ENCODE measurements at places on chromosomes 11 and 22. TPM values are rescaled to one million over a fixed set of nuclear protein-coding genes. Genes with fewer than 3 reads are reported as not detected.
A peak's percentile ranks its signal among the peaks of the same experiment; 100 is the strongest.

DNA sequence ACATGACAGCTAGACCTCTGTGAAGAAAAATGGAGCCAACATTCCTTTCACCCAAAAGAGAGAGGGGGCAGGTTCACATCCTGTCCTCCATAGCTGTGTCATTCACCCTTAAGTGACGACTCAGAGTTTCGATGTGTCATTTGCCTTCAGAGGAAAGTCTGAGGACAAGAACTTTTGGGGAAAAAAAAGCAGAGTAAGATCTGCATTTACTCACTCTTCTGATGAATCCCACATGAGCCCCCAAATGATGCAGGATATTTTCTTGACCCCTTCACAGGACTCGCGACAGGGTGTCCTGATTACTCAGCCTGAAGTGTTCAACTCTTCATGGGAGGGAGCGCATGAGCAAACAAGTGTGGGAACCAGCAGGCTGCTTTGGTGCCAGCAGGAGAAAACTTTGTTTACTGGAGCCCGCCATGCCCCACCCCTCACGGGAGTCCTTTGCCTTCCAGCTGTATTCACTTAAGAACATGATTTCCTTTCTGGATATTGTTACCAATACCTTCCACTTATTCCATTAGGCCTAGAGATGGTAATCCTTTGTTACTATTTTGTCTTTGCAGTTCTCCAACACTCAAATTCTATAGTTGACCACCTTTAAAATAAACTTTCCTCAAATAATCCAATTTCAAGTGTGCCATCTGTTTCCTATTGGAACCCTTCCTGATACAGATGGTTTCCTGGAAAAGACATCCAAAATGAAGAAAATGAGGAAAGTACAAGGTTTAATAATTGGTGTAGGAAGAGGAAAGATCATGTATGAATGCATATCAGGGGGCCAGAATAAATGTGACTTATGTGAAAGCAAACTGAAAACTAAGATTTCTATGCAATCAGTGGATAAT is 729.8 kb downstream of the FAM181B start:
- DNase-seq, result no peak
- no peak overlapping the region for H3K27ac ChIP-seq
- H3K4me1 ChIP-seq, result no peaks in the 10 kb centered on the region
- no peaks in the 10 kb centered on the region for H3K36me3 ChIP-seq
- H3K4me3 ChIP-seq, result no peak overlapping the region

DNA sequence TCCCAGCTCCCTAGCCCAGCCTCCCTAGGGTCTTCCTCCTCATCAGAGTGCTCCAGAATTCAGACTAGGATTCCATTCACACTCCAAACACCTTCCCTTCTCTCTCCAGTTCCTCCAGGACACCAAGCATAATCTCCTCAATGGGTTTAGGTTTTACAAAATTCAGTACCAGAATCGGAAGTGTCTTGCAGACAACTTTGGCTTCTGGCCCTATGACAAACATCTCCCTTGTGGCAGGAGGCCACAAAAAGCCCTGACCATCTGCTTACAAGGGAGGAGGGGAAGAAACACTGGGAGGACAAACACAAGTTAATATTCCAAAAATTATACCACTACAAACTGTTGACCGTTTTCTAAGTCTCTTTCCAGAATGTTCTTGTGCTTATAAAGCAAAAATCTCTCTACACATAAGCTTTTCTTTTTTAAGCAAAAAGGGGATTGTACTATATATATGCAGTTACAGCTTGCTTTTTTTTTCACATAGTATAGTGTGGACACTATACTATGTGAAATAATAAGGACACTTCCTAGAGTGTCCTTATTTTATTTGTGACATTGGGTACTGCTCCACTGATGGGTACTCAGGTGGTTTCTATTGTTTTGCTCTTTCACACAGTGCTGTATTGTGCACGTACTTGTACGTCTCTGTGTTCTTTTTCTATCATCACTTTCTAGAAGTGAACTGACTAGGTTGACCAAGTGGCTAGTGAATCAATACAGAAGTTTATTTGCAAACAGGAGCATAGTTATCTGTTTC is 78.7 kb downstream of the BDNF start:
- no peaks in the 10 kb centered on the region for H3K36me3 ChIP-seq
- no peaks in the 10 kb centered on the region for H3K27me3 ChIP-seq
- no peaks in the 10 kb centered on the region for H3K4me1 ChIP-seq
- H3K27ac ChIP-seq, result no peak overlapping the region

GRCh38 chr11:114877976-114878375 is 199.6 kb downstream of the NXPE2 start:
- no peaks in the 10 kb centered on the region for H3K36me3 ChIP-seq
- no peak overlapping the region for H3K27ac ChIP-seq
- no peaks in the 10 kb centered on the region for H3K4me1 ChIP-seq
- H3K27me3 ChIP-seq, result no peaks in the 10 kb centered on the region
- no peak overlapping the region for H3K4me3 ChIP-seq

GRCh38 chr22:41021061-41021612 is 70.0 kb downstream of the RBX1 start:
- peak overlapping the region; percentile 75 for H3K4me3 ChIP-seq
- H3K27me3 ChIP-seq, result no peaks in the 10 kb centered on the region

- H3K27me3 ChIP-seq, result no peaks in the 10 kb centered on the region
- H3K4me1 ChIP-seq, result no peaks in the 10 kb centered on the region
- no peaks in the 10 kb centered on the region for H3K36me3 ChIP-seq
- no peak for DNase-seq
Observed at GRCh38 chr11:130165601-130166456, 6.2 kb downstream of the ST14 start.

DNA sequence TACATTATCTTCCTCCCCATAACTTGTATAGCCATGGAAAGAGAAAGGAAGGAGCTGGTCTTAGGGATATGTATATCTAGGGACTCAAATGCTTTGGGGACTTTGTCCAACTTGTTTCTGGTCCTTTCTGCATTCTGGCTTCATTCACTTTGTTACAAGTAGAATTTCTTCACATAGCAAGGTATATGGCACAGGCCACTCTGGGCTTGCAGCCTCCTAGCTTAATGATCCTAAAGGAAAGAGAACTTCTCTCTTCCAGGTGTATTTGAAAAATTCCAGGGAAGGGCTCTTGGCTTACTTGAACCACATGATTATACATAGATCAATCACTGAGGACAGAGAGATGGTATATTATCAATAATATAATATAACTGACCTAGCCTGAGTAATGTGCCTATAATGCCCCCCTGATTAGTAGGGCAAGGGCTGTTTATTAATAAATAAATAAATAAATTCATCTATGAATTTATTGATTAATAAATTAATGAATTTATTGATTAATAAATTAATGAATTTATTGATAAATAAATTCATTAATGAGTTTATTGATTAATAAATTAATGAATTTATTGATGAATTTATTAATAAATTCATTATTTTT is 48.2 kb upstream of the CEP295 start:
- no peak for DNase-seq
- H3K36me3 ChIP-seq, result no peaks in the 10 kb centered on the region
- H3K4me3 ChIP-seq, result no peak overlapping the region
- H3K27me3 ChIP-seq, result no peaks in the 10 kb centered on the region

- no peak for DNase-seq
- H3K36me3 ChIP-seq, result no peaks in the 10 kb centered on the region
- no peaks in the 10 kb centered on the region for H3K4me1 ChIP-seq
- H3K4me3 ChIP-seq, result no peak overlapping the region
Observed at GRCh38 chr11:10376061-10376460, 71.2 kb downstream of the ADM start.

DNA sequence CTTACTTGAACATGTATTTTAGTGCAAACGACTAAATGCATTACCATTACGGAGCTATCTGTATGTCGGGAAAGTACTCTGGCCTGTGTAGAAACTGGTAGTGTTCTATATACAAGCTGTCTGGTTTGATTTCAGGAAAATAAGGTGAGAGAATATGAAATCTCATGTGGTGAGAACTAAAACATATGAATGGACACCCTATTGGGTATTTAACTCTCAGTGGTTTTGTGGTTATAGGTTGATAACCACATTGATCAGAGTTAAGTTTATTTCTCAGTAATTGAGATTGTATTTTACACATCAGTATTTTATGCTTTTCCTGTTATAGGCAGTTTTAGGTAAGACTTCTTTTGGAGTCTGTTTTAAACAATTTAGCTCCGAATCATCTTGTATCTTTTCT is 10.4 kb downstream of the ANO5 start:
- H3K27me3 ChIP-seq, result no peaks in the 10 kb centered on the region
- no peak overlapping the region for H3K4me3 ChIP-seq
- no peaks in the 10 kb centered on the region for H3K4me1 ChIP-seq

DNA sequence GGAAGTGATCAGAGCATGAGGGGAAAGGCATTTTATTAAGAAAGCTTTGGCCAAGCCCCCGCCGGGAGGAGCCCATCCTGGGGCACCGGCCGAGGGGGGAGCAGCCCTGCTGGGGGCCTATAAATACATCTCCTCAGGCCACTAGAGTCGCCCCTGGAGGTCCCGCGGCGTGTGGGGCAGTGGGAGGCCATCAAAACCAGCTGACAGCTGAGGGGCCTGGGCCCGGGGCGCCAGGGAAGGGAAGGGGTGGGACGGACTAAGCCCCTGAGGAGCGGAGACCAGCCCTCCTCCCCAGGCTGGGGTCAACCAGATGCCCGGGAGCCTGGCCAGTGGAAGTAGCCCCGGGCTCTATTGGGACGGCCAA is 13.1 kb downstream of the SCARF2 start:
- H3K27ac ChIP-seq, result peak overlapping the region; percentile 61
- no peak for DNase-seq
- no peak overlapping the region for H3K4me3 ChIP-seq
- H3K4me1 ChIP-seq, result no peaks in the 10 kb centered on the region

- DNase-seq, result no peak
- H3K36me3 ChIP-seq, result no peaks in the 10 kb centered on the region
- H3K27ac ChIP-seq, result no peak overlapping the region
- no peaks in the 10 kb centered on the region for H3K27me3 ChIP-seq
Observed at GRCh38 chr11:73398132-73398526, 21.9 kb downstream of the RELT start.

GRCh38 chr11:120801801-120802689 is 221.9 kb upstream of the TBCEL start:
- no peaks in the 10 kb centered on the region for H3K36me3 ChIP-seq
- H3K27ac ChIP-seq, result no peak overlapping the region

The ARHGAP8 gene
- total RNA-seq, result not detected

The NCR3LG1 gene
- total RNA-seq, result 0.29 TPM

The APOA4 gene
- total RNA-seq, result not detected

The SLC22A12 gene
- total RNA-seq, result not detected

The OR8I2 gene
- not detected for total RNA-seq

The CRYBB2 gene
- total RNA-seq, result not detected
